ENCODE measurements at places on chromosomes 12 and 14.
A peak's percentile ranks its signal among the peaks of the same experiment; 100 is the strongest.

- no peak for DNase-seq
These were observed 129.1 kb downstream of the NTF3 start for GRCh38 chr12:5561057-5561456.

- DNase-seq = no peak
These were observed 8.3 kb upstream of the SPTSSA start for GRCh38 chr14:34470319-34470718.

- DNase-seq = no peak
These were observed 24.9 kb downstream of the DGLUCY start for GRCh38 chr14:91138511-91139359.

- no peak for DNase-seq
These were observed 1.1 kb downstream of the GXYLT1 start for GRCh38 chr12:42143452-42144157.

DNA sequence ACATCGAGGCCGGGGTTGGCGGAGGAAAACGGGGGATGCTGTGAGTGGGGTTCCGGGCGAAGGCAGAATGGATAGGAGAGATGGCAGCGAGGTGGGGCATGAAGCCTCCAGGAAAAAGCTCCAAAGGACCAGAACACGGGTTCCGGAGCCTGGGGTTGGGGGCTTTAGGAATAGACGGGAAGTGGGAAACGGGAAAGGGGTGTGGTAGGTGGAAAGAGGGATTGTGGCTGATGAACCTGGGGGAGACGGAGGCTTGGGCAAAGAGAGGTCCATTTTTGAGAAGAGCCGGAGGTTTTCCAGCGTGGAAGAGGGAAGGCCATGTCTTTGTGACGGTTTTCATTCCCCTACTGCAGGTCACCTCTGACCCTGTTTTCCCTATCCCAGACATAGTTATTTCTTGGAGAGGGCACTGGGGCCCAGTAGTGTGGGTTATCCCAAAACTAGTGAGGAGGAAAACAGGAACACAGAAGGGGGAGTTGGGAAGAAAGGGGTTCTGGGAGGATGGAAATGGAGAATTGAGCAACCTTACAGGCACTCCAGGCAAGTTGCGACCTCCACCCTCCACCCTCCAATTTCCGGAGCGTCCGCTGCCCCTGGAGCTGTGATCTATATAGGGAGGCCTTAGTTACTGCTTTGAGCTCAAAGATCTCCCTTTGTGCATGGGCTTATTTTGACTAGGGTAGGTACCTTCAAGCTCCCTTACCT, 1.1 kb downstream of the ATN1 start:
- no peak for DNase-seq

DNA sequence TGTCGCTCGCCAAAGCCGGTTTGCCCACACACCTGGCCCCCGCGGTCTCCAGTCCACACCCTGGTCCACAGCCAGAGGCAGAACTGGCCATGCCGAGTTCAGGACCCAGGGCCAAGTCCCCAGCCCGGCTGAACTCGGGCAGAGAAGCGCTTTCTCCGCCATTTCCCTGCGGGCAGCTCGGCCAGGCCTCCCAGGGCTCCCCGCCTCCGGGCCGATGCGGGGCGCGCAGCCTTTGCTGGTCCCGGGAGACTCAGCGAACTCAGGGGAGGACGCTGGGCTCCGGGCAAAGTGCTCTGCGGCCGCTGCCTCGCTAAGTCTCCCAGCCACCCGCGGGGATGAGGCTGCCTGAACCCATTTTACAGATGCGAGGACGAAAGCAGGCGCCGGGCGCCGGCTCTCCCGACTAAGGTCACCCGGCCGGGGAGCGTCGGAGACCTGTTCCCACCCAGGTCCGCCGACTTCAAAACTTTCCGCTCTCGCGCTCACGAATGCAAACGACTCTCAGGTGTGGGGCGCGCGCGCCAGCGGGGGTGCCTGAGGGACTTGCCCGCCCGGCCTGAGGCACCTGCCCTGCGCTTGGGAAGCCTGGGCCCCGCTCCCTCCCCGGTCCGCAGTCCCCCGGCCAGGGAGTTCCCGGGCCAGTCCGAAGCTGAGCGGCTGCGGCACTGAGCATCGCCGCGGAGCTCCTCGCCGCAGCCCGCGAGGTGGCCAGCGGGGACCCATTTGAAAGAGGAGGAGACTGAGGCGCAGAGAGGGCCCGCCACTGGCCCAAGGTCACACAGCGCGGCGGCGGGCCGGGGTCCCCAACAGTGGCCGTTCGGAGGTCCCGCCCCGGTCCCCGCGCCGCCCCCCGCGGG, 627 bp downstream of the TESC start:
- peak; percentile 11 for DNase-seq

DNA sequence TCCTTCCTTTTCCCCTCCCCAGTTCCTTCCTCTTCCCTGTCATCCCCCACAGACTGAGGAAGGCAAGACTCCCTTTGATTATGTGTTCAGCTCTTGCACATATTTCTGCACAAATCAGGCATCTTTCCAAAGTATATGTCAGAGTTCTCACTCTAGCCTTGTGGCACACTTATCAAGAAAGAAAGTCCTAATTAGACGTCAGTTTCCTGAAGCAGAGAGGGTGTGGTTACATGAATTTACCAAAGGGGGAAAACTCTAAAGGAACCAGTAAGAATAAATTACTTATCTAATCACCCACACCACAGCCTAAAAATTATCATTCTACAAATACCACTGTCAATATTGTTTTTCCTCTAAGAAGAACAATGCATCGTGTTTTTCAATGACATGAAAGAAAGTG, 120.7 kb upstream of the GRIP1 start:
- DNase-seq = no peak

Measured in stimulated activated CD4-positive, alpha-beta T cell treated with anti-CD3 and anti-CD28 coated beads, Interleukin-15, amount 100 ng/mL, for 1 hour (primary cell).